ENCODE measurements at places on chromosomes 16 and 17.
A peak's percentile ranks its signal among the peaks of the same experiment; 100 is the strongest.

GRCh38 chr17:45345554-45346215 is 28.9 kb upstream of the MAP3K14 start:
- peak; percentile 85 for DNase-seq

- DNase-seq, result peak; percentile 83
Observed at GRCh38 chr17:49997773-49998703, 3.0 kb upstream of the DLX3 start.

- DNase-seq, result no peak
Observed at GRCh38 chr16:28110074-28110473, 46.6 kb upstream of the GSG1L start.

GRCh38 chr16:64356267-64356666 is 765.6 kb downstream of the CDH11 start:
- DNase-seq, result peak; percentile 97

GRCh38 chr17:58534901-58535421 is 20.5 kb upstream of the MTMR4 start:
- DNase-seq, result peak; percentile 58

DNA sequence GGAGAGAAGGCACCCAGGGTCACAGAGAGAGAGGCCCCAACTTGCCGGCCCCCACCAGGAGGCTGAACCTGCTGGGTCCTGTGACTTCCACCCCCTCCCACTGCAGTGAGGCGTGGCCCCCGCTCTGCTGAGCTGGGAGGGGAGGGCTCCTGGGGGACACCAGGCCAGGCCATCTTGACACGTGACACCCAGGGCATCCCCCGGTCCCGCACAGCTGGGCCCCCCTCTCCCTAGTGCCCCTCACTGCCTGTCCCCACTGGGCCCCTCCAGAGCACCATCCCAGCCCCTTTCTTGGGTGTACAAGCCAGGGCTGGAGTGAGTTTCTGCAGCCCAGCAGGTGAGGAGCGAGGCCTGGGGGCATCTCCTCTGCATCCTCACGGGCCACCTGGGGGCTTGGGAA is 12.4 kb downstream of the UBALD1 start:
- DNase-seq, result no peak

DNA sequence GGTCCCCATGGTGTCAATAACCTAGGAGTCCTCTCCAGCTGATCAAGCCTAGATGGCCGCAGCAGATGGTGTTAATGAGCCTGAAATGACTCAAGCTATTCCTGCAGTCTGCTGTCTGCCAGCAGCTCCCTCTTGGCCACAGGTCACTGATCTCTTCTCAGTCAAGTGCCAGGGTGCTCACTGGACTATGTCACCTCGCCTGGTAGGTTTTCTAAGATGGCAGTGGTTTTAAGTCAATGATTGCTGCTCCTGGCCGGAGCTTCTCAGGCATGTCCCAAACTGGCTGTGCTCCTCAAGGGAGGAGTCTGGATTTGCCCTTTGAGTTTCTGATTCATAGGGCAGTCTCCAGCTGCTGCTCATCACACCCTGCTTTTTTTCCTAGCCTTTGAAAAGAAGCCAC is 58.6 kb upstream of the SHISA6 start:
- DNase-seq, result no peak

GRCh38 chr17:75476271-75476671 is 19.8 kb downstream of the TMEM94 start:
- peak; percentile 23 for DNase-seq

DNA sequence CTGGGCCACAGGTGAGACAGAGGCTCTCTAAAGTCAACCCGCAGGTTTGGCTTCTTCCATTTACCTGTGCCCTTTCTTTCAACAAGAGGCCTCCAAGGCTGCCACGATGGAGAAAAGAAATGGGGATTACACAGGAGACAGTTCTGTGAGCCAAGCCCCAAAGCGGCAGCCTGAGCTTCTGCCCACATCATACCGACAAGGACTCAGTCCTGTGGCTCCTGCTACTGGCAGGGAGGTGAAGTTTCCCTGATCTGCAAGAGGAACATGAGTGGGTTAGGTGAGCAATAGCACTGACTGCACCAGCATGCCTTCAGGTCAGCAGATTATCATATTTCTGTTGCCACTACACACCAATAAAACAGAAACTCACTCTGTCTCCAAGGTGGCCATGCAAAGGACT is 800.0 kb downstream of the KCNJ18 start:
- DNase-seq, result no peak

GRCh38 chr16:23765933-23766332 is 11.1 kb downstream of the CHP2 start:
- DNase-seq, result no peak

- DNase-seq, result no peak
Observed at GRCh38 chr17:65405563-65405962, 155.9 kb downstream of the AXIN2 start.

GRCh38 chr17:57874434-57875289 is 24.8 kb upstream of the MRPS23 start:
- DNase-seq, result peak; percentile 98

- no peak for DNase-seq
Observed at GRCh38 chr16:74192281-74192797, 104.3 kb upstream of the PSMD7 start.

DNA sequence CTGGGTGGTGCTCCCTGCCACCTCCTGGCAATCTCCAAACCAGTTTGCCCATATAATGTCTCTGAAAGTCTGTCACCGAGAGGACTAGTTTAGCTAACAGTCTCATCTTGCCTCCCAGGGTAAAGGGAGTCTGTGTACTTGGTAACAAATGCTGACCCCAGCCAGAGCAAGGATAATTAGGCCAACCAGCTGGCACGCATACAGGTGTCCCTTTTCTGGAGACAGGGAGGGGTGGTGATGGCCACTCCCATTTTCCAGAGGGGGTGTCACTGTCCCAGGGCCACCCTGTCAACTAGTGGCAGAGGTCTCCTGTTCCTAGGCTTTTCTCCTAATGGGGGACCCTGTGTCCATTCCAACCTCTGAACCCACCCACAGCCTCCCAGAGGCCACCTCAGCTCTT is 8.1 kb downstream of the FAM83G start:
- no peak for DNase-seq

DNA sequence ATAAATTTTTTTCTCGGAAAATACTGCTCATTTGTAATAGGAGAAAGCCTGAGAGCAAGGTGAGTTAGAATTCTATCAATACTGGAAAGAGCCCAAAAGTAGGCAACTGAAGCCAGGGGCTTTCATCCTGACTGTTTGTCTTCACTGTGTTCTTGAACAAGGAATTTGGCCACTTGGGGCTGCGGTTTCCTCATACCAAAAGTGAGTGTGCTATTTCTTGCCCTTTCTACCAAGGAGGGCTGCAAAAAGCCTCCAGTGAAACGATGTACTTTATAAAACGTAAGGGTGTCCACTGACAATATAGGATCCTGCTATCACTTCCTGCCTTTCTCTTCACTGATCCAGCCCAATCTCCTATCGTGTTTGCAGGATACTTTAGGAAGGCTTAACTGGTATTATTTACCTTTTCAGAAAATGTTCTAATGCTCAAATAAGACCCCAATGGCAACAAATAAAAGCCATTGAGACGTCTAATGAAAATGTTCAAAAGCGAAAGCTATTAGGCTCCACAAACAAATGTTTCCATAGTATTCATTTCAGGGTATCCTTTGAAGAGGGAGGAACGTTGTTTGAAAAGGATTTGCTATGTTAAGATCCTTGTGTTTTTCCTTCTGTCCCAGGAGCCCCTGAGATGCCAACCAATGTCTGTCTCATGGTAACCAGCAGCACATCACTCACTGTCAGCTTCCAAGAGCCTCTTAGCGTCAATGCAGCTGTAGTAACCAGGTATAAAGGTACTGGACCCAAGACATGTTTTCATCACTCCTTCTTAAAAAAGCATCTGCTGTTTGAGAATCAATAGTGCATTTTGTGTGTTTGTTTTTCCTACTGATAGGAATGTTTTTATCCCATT is 219.3 kb upstream of the NOG start:
- no peak for DNase-seq

- no peak for DNase-seq
Observed at GRCh38 chr17:80663781-80664206, 119.2 kb downstream of the RPTOR start.

GRCh38 chr17:64095144-64095882 is 34.6 kb downstream of the ERN1 start:
- DNase-seq, result no peak

GRCh38 chr17:20120836-20121235 is 111.7 kb downstream of the SPECC1 start:
- DNase-seq, result no peak

DNA sequence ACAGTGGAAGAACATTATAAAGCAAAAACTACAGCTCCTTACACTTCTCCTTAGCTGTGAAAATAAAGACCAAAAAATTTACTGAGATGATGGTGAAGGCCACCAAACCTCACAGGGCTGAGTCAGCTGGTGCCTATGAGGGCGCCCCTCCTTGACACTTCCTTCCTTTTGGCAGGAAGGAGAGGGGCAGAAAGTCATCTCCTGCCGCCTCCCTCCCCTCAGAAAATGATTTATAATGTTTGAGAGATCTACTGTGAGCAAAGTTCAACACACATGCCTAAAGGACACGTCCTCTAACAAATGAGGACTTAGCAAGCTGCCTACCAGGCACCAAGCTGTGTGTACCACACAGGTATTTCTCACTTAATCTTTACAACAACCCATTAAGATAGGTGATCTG is 245.7 kb downstream of the PRKCA start:
- DNase-seq, result peak; percentile 76

DNA sequence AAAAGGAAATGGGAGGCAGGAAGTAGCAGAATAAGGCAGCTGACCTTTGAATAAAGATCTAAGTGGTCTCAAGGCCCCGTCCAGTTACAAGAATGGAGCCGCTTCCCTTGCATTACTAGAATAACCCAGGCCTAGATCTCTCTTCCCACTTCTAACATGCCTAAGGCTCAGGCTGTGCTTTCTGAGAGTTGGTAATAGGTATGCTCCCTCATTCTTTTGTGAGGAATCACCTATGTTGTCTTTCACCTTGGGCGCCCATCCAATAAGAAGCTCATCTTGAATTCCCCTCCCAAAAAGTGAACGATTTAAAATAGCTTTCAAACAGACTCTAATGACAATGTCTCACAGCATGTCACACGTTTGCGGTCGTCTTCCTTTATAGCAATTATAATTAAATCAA is 101.2 kb downstream of the KCNJ2 start:
- no peak for DNase-seq

DNA sequence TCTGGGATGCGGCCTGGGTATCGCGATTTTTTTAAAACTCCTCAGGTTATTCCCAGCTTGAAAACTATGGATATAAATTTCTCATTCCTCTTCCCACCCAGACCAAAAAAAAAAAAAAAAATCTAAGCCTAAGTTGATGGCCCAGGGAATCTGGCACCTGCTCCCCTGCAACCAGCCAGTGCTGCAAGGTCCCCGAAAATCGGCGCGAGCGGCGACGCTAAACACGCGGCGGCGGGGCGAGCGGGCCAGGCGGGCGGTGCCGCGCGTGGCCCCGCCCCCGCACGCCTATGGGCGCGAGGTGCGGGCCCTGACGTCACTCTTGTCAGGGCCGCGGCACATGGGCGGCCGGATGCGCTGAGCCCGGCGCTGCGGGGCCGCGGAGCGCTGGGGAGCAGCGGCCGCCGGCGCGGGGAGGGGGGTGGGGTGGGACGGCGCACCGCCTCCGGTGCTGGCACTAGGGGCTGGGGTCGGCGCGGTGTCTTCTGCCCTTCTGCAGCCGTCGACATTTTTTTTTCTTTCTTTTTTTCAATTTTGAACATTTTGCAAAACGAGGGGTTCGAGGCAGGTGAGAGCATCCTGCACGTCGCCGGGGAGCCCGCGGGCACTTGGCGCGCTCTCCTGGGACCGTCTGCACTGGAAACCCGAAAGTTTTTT is at the start of gene HLF:
TSS of gene HLF (plus strand) at position 316 of the 654 bp plus-strand sequence. CDS start 525 bp downstream, outside the sequence.
- peak; percentile 73 for DNase-seq

DNA sequence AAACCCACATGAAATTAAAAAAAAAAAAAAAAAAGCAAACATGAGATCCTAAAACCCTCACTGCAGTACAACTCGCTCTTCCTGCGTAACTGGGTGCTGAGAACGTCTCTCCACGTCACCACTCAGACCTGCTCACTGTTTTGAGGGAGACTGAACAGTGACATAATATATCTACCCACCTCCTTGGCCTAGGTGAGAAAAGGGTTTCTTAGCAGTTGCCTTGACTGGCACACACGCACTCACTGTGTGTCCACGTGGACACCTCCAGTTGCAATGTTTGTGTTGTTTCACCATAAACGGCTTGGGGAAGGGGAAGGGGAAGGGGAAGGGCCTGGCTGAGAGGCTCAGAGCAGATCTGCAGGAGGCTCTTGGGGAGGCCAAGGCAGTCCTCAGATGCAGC is 32.0 kb downstream of the FANCA start:
- no peak for DNase-seq

GRCh38 chr17:77802811-77803220 is 155.7 kb upstream of the TNRC6C start:
- DNase-seq, result no peak

- DNase-seq, result peak; percentile 49
Observed at GRCh38 chr17:17922070-17922614, 50.1 kb downstream of the TOM1L2 start.

- no peak for DNase-seq
Observed at GRCh38 chr17:7797976-7798375, 36.0 kb upstream of the KDM6B start.

GRCh38 chr16:82671741-82672140 is 45.0 kb downstream of the CDH13 start:
- DNase-seq, result no peak

DNA sequence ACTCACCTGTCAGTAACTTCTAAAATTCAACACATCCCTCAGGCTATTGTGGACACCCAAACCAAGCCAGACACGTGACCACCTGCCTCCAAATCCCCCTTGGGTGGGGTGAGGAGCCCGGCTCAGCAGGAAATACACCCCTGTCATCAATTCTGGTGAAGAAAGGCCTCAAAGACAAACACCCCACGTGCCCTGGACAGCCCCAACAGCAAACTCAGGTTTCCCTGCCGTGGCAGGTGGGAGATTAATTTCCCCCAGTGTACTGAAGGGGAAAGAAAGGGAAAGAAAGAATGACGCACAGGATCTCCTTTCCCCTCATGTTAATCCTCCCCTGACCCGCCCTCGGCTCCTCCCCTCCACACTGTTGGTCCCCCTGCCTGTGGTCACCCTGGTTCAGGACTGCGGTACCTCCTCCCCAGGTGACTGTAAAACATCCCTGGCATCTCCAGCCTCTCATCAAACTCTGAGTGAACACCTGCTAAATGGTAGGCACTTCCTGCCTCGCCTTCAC is 98.3 kb downstream of the ZNF423 start:
- no peak for DNase-seq

Measured in fibroblast of skin of scalp (primary cell).